ENCODE measurements at places on chromosomes 2 and 18.

DNA sequence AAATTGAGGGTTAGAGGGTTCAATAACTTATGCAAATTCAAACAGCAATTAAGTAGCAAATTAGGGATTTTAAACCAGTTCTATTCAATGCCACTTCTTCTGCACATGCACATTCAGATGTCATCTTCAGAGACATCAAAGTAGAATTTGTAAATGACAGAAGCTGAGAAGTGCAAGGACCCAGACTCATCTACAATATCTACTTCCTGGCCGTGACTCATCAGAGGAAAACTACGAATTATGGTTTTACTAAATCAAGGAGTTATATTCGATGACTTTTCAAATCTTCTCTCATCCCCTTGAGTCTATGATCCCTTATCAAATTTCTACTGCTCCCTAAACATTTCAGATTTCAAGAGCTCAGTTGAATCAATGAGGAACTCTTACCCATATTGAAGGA, 20.0 kb upstream of the STAT4 start:
- no peak for DNase-seq

DNA sequence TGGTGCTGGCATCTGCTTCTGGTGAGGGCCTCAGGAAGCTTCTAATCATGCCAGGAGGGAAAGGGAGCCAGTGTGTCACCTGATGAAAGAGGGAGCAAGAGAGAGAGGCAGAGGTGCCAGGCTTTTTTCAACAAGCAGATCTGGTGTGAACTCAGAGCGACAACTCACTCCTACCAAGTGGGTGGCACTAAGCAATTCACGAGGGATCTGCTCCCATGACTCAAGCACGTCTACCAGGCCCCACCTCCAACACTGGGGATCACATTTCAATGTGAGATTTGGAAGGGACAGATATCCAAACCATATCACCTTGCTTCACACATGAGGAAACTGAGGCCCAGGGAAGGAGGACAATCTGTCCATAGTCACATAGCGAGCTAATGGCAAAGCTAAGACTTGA, 19.1 kb downstream of the FABP1 start:
- no peak for DNase-seq

GRCh38 chr2:14626873-14627272, 5.6 kb upstream of the LRATD1 start:
- DNase-seq = no peak

- no peak for DNase-seq
Measured at GRCh38 chr18:75218065-75218923, 7.7 kb downstream of the TSHZ1 start.

DNA sequence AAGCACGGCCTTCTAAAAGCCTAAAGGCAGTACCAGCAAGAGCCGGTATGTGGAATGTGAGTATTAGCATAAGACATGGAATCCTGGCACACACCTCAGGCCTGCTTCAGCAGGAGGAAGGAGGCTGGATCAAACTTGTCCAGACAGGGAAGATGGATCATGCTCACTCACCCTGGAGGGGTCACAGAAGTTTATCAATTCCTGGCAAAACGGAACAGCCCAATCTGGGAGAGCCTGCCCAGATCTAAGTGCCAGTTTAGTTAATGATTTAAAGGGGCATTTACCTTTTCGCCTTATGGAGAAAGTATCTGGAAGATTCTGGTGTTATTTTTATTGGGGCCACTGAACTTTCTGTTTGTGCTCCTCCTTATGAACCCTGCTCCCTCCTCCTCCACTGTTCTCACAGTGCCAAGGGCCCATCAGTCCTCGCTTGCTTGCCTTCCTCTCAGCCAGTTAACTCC, 58.3 kb upstream of the NFE2L2 start:
- no peak for DNase-seq

GRCh38 chr2:41775366-41776025, 272.3 kb upstream of the PKDCC start:
- no peak for DNase-seq

- DNase-seq = no peak
Measured at GRCh38 chr2:2793925-2794560, 463.0 kb upstream of the MYT1L start.

GRCh38 chr2:113078350-113078839, 10.6 kb downstream of the IL1F10 start:
- DNase-seq = no peak

GRCh38 chr2:45233301-45233700, 224.0 kb upstream of the SIX2 start:
- no peak for DNase-seq

GRCh38 chr2:207320381-207321159, 154.8 kb upstream of the KLF7 start:
- no peak for DNase-seq

DNA sequence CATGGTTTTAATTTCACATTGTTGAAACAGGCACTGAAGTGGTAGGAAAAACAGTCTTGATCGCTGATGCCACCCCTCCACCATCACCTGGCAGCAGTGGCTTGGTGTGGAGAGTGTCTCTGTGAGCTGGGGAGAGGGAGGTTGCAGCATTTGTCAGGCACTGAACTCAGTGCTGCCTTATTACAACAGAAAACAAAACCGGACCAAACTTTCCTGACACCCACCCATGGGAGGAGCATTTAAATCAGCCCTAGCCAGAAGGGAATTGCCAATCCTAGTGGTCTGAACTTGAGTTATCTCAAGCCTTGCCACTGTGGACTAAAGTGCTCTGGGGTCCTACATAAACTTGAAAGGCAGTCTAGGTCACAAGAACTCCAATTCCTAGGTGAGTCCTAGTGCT, 103.0 kb upstream of the LGALSL start:
- DNase-seq = no peak

GRCh38 chr18:8208716-8209115, 400.5 kb upstream of the RAB12 start:
- DNase-seq = no peak

- DNase-seq = no peak
Measured at GRCh38 chr2:51667679-51668078, 635.7 kb upstream of the NRXN1 start.
